OCI-LY7 (cell line): ENCODE measurements at places on chromosomes 1 and 21.

- DNase-seq = no peak
Observed at GRCh38 chr1:145949219-145949618, 8.6 kb downstream of the LIX1L start.

DNA sequence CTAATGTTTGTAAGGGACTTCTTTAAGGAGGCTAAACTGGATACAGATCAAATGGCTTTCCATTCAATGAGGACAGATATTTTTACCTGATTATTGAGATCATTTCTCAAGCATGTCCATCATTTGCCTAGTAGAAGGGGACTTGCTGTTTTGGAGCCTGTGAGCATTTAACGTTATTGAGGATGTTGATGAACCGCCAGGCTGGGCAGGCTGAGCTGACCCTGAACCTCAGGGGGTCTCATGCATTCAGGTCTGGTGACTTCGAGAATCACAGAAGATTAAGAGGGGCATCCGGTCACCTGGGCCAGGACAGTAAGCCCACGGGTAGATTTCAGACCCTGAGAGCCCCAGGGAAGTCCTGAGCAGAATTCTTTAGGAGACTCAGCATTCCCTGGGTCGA lies 63.1 kb downstream of the BACE2 start:
- DNase-seq = no peak

GRCh38 chr1:69479734-69480133 lies 88.0 kb upstream of the LRRC7 start:
- no peak for DNase-seq

GRCh38 chr1:162215902-162216301 lies 146.4 kb downstream of the NOS1AP start:
- no peak for DNase-seq

GRCh38 chr1:183609759-183610452 lies 19.6 kb upstream of the NCF2 start:
- DNase-seq = no peak

DNA sequence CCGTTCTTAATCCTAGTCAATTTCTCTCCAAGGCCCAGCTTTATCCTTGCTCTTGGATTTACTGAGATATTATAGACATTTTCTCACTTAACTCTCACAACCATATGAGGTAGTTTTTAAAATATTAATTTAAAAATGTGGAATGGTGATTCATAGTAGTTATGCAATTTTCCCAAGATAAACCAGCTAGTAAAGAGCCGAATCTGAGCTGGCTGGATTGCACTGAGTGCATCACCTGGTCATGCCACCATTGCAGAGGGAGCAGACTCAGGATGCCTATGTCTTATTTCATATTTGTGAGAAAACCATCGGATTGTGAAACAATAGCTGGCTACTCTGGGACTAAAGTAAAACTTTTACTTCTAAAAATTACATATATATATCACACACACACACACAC lies 494.0 kb downstream of the KCNT2 start:
- DNase-seq = no peak

DNA sequence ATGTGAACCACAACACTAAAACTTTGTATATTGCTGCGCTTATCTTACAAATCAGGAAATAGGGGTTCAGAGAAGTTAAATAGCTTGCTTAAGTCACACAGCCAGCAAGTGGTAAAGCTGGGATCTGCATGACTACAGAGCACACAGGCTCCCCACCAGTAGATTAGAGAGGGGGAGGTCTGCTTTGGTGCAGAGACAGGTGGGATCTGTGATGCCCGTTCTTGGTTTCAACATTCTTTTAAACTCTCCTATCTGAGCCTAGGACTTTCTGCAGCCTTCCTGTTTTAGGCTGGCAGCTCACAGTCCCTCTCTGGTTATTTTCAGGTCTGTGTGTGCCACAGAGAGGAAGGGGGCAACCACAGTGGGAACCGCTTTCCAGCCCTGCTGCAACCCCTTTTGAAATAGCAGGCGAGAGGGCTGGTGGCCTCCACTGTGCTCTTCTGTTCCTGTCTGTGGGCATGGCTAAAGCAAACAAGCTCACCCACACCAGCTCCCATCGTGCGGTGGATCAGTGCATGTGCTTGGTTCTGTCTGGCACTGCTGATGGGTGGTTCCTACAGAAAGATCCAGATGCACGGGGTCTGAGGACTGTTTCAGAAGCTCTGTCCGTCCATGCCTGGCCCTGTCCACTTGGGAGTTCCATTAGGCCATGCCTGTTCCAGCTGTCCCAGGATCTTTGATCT lies 1.7 kb upstream of the IL6R start:
- DNase-seq = no peak

DNA sequence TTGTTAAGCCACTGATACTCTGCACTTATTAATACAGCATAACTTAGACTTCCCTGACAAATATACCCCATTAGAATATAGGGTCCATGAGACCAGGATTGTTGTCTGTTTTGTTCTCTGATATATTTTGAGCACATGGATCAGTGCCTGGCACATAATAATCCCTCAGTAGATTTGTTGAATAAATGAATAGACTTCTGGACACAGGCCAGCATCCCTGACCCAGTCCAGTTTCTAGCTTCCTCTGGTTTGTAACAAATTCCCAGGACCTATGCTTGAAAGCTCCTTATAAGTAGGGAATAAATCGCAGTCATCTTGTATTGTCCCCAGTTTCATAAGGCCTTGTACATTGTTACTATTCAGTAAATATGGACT lies 58.2 kb upstream of the GADD45A start:
- DNase-seq = no peak

DNA sequence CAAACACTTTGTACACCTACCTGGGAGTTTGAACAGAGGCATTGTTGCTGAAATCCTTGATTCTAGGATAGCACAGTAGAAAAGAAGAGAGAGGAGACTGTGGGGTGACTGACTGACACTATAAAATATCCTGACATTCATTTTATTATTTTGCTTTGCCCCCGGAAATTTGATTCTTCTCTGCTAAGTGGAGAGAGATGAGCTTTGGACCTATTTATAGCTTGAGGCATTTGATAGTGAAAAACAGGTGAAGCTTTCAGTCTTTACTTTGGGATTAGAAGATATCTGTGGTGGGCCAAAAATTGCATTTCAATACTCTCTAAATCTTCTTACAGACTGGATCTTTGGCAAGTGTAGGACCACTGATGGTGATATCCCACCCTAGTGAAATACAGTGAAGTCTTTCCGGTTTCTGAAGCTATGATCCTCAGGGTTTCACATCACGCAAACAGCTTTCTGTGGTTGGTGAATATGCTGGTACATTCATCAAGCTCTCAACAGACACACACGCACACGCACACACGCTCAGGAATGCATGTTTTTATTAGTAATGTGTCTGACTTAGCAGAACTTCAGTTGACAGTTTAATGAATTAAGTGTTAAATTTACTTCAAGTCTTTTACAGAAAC lies at the start of gene AMPD1:
AMPD1 (minus strand) TSS at position 117 of the 629 bp plus-strand sequence; CDS start at position 42, 75 bp downstream.
- DNase-seq = no peak

GRCh38 chr1:59143811-59144210 lies 153.1 kb upstream of the FGGY start:
- no peak for DNase-seq

GRCh38 chr1:51070640-51071039 lies 31.4 kb upstream of the C1orf185 start:
- no peak for DNase-seq

DNA sequence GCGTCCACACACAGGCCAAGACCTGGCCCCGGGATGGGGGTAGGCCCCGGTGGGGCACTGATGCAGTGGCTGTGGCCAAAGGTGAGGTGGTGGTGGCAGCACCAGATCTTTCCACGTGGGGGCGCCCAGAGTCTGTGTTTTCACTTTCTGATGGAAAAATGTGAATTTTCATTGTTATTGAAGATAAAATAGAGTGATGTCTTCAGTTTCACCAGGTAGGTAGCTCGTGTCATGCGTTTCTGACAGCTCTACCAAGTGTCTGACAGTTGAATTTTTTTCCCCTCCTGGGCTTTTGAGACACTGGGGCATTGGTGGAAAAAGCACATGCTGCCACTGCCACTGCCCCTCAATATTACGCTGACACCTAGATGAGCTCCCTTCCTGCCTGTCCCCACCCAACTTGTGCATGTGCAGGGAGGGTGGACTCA lies 40.0 kb upstream of the MAGOH start:
- DNase-seq = peak; percentile 57

DNA sequence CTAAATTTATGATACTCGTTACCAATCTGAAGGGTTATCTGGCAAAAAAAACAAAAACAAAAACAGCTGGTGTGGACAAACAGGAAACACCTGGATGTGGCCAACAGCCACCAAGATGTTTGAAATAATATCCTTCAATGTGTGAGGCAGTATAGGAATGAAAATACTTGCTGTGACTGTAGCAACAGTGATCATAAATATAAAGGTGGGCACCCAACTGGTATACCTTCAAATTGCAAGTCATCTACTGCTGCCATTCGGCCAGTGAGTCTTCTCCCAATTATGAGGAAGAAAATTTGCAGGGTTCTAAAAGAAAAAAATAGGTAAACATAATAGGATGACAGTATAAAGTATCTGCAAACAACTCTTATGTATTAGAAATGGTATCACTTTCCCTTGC lies 916 bp downstream of the YIPF1 start:
- DNase-seq = no peak

- DNase-seq = no peak
Observed at GRCh38 chr21:39705849-39706248, 39.1 kb upstream of the IGSF5 start.

DNA sequence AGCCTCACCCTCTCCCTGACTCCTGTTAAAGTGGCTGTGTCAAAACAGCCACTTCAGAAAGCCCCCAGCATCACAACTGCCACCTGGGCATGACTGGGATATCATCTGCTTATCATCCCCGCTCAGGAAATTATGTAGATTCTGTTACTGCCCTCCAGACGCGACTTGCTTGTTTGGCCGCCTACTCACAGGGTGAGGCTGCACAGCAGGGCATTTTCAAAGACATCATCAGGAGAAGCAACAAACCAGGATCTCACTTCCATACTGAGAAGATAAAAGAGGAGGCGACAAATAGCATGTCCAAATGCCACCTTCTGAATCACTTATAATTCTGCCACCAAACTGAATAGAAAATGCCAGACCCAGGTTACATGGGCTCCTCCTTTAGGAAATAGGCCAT lies 94.8 kb downstream of the MIS18A start:
- DNase-seq = no peak
